ENCODE measurements at places on chromosomes 6 and 20.

GRCh38 chr20:36519012-36519719, 22.2 kb upstream of the MYL9 start:
- DNase-seq: no peak

- peak; percentile 78 for DNase-seq
These were observed 14.5 kb downstream of the CD109 start for GRCh38 chr6:73710470-73710869.

GRCh38 chr6:165077876-165078275, 231.5 kb downstream of the C6orf118 start:
- no peak for DNase-seq

DNA sequence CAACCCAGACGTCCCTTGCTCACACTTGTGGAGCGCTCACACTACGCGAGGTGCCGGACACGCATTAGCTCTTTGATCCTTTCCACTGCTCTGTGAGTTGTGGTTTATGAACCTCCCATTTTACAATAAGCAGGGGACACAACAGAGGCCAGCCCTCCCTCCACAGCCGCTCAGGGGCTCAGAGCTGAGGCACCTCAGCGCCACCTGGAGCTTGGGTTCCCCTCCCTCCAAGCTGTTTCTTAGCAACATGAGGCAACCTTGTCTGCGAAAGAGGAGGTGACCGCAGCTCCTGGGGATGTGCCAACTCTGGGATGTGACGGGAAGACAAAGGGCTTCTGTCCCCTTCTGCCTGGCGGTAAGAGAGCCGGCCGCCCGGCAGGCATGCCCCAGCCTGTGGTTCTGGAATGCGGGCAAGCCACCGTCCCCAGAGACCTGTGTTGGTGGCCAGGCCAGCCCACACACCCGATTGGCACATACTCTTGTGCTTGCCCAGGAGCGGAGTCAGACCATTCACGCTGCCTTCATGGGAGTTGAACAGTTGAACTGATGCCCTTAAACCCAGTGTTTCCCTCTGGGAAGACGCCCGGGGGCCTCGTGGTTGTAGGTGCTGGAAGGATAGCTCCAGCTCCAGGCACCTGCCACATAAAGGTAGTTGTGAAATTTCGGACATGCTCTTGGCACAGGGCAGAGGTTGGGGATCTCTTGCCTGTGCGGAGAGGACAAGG, 44.5 kb downstream of the RBM38 start:
- no peak for DNase-seq

DNA sequence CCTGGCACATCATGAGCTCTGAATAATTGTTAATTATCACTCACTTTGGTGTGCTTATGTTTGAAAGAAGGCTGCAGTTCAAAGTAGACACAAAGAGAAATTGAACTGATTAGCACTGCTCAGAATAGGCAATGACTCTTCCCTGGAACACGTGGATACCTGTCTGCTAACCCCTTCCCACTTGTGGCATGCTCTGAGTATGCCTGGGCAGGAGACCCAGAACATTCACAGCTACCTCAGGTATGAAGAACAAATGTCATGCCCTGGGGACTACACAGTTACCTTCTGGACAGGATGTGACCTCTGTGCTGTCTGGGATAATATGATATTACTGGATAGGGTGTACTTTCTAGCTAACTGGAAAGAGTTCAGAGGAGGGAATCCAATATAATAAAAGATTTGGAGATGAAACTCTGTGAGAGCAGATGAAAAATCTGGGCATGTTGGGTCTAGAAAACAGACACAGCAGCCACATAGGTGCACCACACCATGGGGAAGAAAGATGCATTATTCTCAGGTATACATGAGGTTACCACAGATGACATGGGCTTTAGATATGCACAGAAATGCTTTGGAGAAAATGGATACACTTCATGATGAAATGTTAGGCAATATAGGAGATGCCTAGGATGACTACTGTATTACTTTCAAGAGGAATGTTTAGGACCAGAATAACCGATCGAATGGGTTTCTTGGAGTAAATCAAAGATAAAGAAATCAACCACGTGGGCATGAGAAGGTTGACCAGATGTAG, 324.2 kb upstream of the PREP start:
- DNase-seq: peak; percentile 40

DNA sequence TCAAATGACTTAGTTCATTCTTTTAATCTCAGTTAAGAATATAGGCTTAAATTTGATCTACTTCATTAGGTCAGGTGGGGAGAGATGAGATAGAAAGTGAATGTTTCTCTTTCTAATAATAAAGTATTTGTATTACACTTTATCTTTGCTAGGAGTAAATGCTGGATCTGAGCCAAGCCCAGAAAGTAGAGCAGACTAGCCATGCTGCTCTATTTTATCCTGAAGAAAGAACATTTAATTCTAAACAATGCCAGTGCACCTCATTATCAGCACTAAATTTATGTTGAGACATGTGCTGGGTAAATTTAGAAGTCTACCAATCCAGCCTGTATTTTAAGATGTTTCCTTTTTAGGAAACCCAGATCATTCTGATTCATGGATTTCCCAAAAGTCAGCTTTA, 43.5 kb downstream of the AKIRIN2 start:
- DNase-seq: peak; percentile 58

DNA sequence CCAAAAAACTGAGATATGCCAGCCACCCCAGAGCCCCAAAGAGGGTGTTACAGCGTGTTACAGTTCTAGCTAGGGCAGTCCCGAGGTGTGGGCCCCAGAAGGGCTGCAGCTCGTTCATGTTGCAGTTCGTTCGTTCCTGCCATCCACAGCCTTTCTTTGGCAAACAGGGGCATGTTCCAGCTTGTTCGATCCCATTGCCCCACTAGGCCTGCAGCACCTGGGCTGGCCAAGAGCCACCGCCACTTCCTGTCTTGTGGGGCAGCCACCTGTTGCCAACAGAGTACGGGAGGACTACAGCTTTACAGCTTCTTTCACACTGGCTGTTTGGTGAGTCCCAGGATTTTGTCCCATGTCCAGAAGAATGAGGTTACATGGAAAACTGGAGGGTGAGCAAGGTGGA, 198.1 kb downstream of the MMUT start:
- no peak for DNase-seq

GRCh38 chr20:10185741-10186558, 32.7 kb upstream of the SNAP25 start:
- DNase-seq: peak; percentile 16

- no peak for DNase-seq
These were observed 52.9 kb downstream of the NEDD9 start for GRCh38 chr6:11179419-11180202.

DNA sequence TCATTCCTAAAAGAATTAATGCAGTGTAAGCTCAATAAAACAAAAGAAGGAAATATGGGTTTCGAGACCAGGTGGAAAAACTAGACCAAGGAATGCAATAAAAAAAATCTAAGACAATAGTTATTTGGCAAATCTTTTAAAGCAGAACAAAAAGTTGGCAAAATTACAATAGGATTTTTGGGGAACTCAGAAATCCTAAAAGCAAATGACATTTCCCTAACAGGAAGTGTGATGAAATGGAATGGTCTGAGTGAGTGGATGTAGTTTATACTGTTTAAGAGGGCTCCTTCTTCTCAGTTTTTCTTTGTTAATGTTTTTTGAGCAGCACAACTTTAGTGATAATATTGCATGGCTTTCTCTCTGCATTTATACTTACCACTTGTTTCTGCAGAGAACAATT, 190.0 kb downstream of the PLCB4 start:
- no peak for DNase-seq

GRCh38 chr6:38806271-38806670, 91.2 kb downstream of the DNAH8 start:
- DNase-seq: no peak

DNA sequence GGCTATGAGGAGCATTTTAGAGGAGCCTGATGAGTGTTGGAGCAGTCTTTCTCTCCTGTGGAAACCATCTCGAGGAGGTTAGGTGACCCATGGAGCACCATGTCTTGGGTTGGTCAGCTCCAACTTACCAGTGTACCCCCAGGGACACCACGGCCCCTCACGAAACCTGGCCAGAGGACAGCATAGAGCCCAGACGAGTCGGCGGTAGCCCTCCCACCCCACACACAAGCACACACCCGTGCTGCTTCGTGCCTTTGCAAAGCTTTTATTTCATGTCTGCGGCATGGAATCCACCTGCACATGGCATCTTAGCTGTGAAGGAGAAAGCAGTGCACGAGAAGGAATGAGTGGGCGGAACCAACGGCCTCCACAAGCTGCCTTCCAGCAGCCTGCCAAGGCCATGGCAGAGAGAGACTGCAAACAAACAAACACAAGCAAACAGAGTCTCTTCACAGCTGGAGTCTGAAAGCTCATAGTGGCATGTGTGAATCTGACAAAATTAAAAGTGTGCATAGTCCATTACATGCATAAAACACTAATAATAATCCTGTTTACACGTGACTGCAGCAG, 53.6 kb downstream of the EZR start:
- DNase-seq: no peak

DNA sequence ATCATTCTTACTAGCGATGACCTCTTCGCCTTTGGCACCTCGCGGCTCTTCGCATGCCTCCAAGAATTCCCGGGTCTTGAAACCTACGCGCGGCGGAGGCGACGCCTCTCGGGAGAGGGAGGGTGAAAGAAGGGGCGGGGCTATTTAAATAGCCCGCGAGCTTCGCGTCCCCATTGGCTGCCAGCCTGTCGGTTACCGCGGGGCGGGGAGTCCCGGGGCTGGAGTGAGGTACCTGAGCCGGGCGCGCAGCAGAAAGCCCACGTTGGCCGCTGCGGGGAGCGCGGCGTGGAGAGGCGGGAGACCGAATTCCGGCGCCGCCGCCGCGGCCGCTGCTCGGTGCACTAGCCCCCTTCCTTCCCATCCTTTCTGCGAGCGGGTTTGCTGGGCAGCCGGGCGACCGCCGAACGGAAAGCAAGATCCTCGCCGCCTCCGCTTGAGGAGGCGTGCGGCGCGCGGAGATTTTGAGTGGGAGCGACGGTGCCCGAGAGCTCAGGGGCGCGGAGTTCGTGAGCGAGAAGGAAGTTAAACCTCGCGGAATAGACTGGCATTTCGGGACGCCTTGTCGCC, at the start of gene BMP6:
TSS of gene BMP6 (plus strand) at position 251 of the 567 bp plus-strand sequence. CDS start 857 bp downstream, outside the sequence.
- peak; percentile 87 for DNase-seq

- DNase-seq: no peak
These were observed 4.3 kb downstream of the FRS3 start for GRCh38 chr6:41775293-41775882.

DNA sequence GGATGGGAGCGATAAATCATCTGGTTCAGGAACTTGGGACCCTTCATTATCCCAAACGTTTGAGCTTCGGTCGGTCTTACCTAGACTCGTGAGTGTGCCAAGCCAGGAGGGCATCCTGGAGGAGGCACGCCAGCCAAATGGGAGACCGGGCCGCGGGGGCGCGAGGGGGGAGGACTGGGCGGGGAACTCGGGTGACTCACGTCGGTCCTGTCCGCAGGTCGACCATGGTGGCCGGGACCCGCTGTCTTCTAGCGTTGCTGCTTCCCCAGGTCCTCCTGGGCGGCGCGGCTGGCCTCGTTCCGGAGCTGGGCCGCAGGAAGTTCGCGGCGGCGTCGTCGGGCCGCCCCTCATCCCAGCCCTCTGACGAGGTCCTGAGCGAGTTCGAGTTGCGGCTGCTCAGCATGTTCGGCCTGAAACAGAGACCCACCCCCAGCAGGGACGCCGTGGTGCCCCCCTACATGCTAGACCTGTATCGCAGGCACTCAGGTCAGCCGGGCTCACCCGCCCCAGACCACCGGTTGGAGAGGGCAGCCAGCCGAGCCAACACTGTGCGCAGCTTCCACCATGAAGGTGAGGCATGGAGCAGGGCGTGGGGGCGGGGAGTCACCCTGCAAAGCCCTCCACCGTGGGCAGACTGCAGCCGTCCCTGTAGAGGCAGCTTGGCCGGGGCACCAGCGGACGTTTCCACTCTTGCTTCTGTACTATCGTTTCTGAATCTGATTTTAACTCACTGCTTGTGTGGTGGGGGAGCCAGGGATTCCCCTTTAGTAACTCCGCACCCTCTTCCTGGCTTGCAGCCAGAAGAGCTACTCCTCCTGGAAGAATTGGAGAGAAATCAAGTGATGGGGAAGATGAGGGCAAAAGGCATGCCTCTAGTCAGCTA, 2.7 kb downstream of the BMP2 start:
- DNase-seq: peak; percentile 62

DNA sequence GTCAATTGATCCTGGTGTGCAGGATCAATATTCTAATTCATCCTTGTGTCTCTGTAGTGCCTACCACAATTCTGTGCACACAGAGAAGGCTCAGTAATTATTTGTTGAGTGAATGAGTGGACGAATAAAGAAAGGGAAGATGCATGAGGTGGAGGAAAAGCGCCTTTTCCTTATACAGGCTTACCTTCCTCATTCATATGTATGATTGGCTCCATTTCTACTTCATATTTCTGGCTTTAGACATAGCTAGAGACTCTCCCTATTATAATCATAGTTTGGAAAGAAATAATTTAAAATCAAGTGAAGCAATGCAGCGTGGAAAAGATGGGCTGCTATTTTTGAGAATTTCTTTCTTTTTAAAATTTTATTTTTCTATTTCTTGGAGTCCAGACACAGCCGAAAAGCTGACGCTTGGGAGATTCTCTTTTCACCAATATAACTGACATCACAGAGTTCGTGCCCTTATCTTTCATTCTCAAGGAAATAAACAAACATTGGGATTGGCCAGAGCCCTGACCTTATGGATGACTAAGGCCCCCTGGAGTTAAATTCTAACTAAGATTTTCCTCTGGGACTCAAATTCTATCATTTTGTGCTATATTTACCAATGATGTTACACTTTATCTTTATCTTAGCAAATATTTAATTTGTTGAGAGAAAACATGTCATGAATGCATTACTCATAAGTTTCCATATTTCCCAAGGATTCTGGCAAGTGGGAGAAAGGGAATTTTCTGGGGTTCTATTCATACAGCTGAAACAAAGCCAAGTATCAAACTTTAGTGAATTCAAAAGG, 48.1 kb downstream of the PRL start:
- peak; percentile 83 for DNase-seq

DNA sequence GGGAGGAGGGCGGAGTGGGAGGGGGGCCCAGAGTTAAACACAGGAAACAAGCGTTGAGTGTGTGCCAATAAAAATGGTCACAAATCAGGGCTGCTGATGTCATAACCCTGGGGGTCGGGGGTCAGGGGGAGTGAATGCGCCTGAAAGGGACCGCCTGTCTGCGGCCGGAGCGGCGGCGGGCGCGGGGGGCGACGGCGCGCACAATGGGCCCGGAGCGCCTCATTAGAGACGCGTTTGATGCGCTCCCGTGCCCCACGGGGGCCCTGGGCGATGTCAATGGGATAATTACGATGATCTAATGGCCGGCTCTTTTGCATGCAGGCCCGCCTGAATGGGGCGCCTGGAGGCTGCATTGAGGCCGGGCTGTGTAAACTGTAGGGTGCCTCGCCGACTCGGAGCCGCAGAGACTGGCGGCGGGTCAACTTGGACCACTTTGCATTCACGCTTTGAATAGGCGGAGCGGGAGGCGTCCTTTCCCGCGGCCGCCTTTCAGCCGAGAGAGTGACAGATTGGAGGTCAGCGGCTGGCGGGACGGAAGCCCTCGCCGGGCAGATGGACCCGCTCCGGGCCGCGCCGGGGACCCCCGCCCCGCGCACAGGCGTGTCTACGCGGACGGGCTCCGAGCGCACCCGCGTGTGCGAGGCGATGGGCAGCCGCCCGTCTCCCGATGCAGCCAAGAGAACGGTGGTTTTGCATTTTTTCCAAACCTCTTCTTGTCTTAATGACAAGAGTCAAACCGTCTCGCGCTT, 296.1 kb downstream of the TFAP2C start:
- no peak for DNase-seq

GRCh38 chr6:129679758-129680157, 30.2 kb downstream of the ARHGAP18 start:
- DNase-seq: peak; percentile 49

GRCh38 chr6:23380465-23380864, 745.5 kb upstream of the NRSN1 start:
- no peak for DNase-seq

Data from fibroblast of the aortic adventitia (primary cell).